Inflammatory macrophage treated with lipopolysaccharide for 4 hours (primary cell): ENCODE measurements at places on chromosomes 12 and 14.
A peak's percentile ranks its signal among the peaks of the same experiment; 100 is the strongest.

DNA sequence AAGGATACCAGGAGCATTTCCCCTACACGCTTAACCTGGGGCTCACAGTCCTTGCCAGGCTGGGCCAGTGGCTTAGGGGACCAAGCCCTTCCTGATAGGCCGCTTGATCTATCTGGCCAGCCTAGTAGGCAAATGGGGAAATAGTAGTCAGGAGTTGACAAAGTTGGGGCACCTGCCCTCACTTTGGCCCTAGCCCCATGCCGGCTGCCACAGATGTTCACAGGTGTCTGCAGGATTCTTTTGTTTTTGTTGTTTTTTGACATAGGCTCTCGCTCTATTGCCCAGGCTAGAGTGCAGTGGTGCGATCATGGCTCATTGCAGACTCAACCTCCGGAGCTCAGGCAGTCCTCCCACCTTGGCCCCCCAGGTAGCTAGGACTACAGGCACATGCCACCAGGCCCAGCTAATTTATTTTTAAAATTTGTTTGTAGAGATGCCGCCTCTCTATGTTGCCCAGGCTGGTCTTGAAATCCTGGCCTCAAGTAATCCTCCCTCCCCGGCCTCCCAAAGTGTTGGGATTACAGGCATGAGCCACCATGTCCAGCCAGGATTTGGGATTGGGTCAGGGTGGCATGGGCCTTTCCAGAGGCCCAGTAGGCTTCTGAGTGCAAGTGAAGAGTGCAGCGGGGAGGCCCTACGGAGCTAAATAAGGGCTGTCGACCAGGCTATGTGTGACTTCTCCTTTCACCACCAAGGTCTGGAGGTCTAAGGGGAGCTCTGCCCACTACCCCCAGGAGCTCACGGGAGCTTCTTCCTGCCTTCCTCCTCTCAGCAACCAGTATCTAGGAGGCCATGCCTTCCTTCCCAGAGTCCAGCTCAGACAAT, 15.5 kb upstream of the HDAC7 start:
- DNase-seq, result no peak

DNA sequence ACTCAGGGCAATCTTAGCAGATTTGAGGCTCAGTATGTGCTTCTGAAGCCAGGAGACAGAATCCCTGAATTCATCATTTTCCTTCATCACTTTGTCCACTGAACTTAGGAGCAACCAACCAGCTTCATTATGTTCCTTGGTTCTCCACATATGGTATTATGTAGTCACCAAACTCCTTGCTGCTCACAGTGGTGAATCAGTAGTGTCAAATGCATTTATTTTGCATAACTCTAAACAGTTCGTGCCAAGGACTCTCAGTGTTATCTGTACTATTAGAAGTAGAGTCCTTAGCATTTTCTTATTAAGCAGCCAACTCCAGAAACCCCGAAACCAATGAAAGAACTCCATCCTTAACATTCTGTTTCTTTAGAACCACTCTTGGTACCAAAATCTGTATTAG, 466.9 kb upstream of the RGS6 start:
- DNase-seq, result no peak

DNA sequence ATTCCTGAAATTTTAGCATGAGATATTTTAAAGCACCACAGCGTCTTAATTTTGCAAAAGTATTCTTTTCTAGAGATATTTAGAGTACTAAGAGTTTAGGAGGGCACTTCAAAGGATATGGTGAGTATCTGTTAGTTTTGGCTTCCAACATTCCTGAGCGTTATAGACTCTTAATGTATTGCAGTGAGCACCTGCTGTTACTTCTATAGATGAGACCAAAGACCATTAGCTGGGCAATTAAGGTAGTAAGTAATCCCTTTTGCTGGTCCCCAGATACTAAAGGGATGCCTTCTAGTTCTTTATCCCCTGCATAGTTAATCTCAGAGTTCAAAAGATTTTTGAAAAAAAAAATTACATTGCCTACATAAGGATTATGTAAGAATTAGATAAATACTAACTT, 975.6 kb downstream of the GALC start:
- DNase-seq, result no peak

- peak; percentile 61 for DNase-seq
These were observed 54.4 kb upstream of the KCNA1 start for GRCh38 chr12:4855121-4855924.

DNA sequence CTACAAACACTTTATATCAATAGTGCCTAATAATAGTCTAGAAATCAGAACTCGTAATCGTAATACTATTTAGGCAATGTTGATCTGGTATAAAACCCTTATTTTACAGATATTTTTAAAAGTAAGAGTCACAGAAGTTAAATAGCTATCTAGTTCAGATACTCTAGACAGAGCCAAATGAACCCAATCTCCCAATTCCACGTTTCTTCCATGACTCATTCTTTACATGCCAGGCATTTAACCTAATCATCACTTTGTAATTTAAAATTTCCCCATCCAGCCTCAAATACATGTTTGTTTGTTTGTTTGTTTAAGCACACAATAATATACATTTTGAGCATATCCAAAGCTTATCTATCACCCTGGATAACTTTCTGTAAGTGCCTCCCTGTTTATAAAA, 36.4 kb upstream of the GARIN6 start:
- DNase-seq, result no peak

GRCh38 chr14:61102549-61103466, 121.8 kb downstream of the SLC38A6 start:
- no peak for DNase-seq

- no peak for DNase-seq
These were observed 44.6 kb downstream of the DLK1 start for GRCh38 chr14:100771121-100771800.

DNA sequence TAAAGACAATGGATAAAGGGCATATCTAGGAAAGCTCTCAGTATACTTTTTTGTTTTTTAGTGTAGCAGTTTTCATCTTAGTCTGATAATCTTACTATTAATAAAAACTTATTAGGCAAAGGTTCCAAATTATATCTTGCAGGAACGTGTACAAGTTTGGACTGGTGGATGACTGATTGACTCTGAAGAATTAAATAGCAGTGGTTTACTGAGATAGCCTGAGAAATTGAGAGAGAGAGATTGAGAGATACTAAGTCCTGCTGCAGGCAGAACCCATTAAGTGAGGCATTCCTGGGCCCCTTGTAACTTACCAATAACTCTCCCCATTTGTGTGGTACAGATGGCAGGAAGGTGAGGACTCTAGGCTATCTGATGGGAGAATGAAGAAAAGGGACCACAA, 80.2 kb upstream of the SLC38A2 start:
- DNase-seq, result no peak

DNA sequence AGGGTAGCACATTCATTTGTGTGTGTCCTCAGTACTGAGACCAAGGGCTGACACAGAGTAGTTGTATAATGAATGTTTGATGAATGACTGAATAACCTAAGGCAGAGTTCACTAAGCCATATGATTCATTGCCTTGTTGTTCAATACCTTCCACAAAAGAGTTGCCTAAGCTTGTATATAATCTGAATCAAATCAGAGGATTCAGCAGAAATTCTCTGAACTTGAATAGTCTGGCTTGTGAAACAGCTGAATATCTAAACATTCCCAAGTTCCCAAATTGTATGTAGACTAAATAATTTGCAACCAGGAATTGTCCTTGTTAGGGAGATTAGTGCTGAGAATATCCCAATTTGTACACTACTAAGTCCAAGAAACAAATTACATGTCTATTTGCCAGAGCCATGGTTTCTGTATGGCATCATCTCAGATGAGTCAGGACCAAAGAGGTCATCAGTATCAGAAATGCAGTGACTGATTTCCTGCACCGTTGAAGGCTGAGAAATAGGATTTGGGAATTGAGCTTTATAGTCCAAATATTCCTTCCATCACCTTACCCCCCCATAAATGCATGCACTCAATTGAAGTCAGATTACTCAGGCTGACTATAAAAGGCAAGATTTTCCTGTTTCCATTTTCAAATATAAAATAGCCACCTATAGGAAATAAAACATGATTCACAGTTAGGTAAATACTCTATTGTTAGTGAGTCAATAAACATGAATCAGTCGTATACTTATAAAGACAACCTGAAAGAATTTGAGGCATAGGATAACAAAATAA, 168.7 kb downstream of the PHLDA1 start:
- peak; percentile 49 for DNase-seq

- DNase-seq, result no peak
These were observed 6.1 kb downstream of the DDX47 start for GRCh38 chr12:12819221-12819620.

DNA sequence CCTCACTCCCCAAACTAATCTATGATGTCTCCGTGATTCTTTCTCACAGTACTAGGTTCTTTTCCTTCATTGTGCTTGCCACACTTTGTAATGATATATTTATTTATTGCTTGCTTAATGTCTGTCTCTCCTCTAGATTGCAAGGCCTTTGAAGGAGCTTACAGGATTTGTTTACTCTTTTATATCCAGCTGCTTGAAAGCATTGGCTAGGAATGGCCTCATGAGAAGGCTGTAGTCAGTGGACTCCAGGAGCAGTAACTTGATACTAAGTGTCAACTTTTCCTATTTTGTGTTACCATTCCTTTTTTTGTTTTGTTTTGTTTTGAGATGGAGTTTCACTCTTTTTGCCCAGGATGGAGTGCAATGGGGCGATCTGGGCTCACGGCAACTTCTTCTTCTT, 7.3 kb upstream of the FAM234B start:
- DNase-seq, result no peak

DNA sequence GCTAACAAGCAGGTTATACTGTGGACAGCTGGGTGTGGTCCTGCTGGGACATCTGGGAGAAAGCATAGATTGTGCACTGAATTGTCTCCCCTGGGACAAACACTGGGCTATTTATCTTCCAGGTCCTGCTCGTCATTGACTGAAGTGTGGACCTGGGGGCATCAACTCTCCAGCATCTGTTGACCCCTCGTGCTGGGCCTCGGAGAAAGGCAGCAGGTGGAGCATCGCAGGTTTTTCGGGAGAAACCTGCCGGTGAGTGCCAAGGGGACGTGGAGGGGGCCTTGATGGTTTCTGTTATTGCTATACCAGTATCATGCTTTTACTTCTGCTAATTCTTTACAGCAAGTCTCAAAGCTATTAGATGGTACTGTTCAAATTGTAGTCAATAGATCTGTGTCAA, 81.3 kb downstream of the CPSF2 start:
- no peak for DNase-seq

- no peak for DNase-seq
These were observed 37.8 kb upstream of the ITPR2 start for GRCh38 chr12:26870491-26871419.

DNA sequence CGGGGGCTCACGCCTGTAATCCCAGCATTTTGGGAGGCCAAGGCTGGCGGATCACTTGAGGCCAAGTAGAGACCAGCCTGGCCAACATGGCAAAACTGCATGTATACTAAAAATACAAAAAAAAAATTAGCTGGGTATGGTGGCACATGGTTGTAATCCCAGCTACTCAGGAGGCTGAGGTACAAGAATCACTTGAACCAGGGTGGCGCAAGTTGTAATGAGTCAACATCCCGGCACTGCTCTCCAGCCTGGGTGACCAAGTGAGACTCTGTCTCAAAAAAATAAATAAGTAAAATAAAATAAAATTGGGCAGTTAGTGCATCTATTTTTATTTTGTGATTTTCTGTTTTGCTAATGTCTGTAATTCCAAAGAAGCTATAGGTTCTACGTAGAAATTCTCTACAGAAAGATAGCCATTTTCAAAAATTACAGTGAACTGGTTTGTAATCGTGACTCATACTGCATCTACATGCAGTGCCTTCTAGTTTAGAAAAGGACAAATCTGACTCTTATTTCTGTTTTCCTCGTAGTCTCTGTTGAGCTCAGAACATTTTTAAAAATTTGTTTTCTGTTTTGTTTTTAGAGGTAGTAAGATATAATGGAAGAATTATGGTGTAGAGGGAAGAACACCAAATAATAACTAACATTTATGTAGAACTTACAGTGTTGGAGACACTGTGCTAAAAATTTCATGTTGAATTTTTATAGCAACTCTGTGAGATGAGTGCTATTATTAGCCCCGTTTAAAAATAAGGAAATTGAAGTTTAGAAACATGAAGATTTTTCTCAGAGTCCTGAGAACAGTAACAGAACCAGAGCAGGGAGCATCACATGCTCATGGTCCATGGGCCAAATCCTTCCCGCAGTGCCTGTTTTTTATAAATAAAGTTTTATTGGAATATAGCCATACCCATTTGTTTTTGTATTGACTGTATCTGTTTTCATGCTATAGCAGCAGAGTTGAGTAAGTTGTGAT, 201.2 kb downstream of the SYNE2 start:
- DNase-seq, result no peak

DNA sequence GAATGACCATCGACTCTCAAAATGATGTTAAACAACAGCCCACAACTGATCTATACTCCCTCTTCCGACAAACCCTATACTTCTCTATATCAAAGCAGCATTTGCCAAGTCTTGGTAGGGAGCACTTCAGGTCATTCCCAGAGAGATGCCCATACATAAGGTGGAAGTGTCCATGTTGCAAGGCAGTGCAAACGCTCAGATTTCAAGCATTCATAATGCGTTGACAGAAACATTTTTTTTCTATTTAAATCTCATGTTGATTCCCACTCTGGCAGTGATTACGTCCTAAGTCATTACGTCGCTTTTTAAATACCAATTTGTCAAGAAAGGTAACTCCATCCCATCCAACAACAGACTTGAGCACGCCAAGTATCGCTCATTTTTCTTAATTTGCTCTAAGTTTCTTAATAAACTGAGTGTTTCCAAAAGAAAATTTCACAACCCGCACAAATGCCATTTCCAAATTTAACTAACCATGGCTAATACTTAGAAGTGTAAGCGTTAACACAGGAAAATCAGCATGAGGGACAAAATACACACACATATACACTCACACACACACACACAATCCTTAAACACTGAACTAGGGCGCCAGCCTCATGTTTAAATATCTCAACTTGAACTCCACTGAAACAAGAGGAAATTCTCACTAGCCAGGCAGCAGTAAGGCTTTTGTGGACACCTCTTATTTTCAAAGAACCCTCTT, 1.1 kb downstream of the GXYLT1 start:
- DNase-seq, result peak; percentile 25

GRCh38 chr14:34749408-34749807, 35.0 kb upstream of the CFL2 start:
- DNase-seq, result no peak

- no peak for DNase-seq
These were observed 47.1 kb upstream of the ANKS1B start for GRCh38 chr12:100031836-100032235.

DNA sequence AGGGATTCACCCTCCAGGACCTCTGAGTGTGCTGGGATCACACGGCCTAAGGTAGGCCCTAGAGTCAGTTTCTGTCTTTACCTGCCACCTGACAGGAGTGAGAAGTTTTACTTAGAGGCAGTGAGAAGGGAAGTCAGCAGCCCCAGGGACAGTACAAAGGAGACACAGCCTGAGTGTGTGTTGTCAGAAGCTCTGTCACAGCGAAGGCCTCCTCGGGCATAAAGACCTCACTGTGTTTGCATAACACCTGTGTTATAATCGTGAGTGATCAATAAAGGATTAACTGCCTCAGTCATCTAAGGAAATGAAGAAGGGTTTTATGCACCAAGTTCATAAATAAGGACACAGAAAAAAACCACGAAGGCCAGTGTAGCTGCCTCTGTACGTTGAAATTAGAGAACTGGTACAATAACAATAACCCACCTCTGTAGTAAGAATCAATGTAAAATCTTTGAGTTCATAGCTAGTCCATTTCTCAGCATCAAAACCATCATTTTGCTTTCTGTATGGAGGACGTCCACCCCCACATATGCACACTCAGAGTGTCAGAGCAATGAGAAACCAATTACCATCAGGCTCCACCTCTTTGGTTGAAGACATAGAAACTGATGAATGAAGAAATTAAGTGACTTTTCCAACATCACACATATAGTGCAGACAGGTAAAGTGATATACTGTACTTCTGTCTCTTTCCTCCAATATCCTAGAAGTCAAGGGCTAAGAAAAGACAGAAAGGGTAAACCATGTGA, 159.3 kb downstream of the DAD1 start:
- DNase-seq, result no peak

- peak; percentile 61 for DNase-seq
These were observed 42.5 kb downstream of the WDR20 start for GRCh38 chr14:102182190-102182589.
